Activated T-helper 17 cell treated with anti-CD3 and anti-CD28 coated beads, Interleukin-2, amount 50 U/mL, for 72 hours (primary cell): ENCODE measurements at places on chromosomes 12 and 14. TPM values are rescaled to one million over a fixed set of nuclear protein-coding genes. Genes with fewer than 3 reads are reported as not detected.

- peak; percentile 80 for ATAC-seq
Observed at GRCh38 chr12:15563663-15564062, 225.5 kb downstream of the EPS8 start.

DNA sequence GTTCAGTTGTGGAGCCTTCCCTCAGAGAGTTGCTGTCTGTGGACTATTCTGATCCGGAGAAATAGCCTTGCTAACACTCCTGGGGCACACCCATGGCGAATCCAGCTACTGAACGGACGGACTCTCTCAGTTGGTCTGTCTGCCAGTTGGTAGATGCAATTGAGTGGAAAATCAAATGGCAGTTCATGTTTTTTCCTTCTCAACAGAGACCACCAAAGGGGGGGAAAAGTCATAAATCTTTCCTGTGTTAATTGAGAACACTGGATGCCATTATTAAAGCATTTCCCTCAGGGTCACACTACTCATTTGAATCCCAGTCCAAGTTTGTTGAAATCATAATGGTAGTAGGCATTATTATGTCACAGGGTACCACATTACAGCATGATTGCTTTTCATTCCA lies 354.3 kb upstream of the FAR2 start:
- no peak for ATAC-seq

- no peak for ATAC-seq
Observed at GRCh38 chr12:20716037-20716436, 20.9 kb downstream of the SLCO1C1 start.

GRCh38 chr12:103272949-103273348 lies 222.8 kb downstream of the C12orf42 start:
- no peak for ATAC-seq

- no peak for ATAC-seq
Observed at GRCh38 chr12:71626768-71627167, 36.9 kb downstream of the ZFC3H1 start.

GRCh38 chr14:101189266-101189665 lies 285.7 kb upstream of the RTL1 start:
- ATAC-seq, result no peak

DNA sequence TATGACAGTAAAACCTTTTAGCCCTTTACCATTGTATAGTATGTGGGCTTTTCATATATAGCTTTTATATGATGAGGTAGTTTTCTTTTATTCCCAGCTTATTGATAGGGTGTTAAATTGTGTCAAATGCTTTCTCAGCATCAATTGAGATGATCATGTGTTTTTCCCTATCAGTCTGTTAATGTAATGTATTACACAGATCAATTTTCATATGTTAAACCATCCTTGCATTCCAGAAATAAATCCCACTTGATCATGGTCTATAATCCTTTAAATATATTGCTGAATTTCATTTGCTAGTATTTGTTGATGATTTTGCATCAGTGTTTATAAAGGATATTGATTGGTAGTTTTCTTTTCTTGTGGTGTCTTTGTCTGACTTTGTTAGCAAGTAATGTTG lies 603.9 kb downstream of the TRHDE start:
- no peak for ATAC-seq

GRCh38 chr12:56630180-56630632 lies at the start of gene BAZ2A:
Gene BAZ2A (minus strand): TSS chr12:56630326. CDS start chr12:56617530, 12,796 bp downstream.
- peak; percentile 66 for ATAC-seq

- no peak for ATAC-seq
Observed at GRCh38 chr12:46777587-46777986, 48.2 kb downstream of the SLC38A4 start.

- no peak for ATAC-seq
Observed at GRCh38 chr12:10623131-10623530, 9.7 kb upstream of the MAGOHB start.

GRCh38 chr12:114412307-114412706 lies 6.4 kb upstream of the TBX5 start:
- ATAC-seq, result no peak

DNA sequence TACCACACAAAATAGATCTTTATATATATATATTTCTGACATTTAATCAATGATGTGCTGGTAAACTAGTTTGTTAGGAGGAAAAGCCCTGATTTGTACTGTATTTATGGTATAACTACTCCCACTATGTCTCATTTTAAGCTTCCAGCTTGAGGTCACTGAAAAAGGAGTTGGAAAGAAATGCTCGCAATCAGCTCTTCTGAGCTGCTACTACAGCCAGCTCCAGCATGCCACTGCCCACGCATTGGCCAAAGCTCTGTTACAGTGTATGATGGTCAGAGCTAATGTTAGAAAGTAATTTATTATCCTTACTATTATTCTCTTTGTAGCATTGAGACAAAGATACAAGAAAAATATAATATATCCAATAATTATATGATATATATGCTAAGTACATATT lies 55.0 kb upstream of the PCED1B start:
- no peak for ATAC-seq

GRCh38 chr12:47744005-47744651 lies 14.6 kb downstream of the RAPGEF3 start:
- peak; percentile 45 for ATAC-seq

- peak; percentile 80 for ATAC-seq
Observed at GRCh38 chr12:100154474-100155247, 12.0 kb upstream of the BLTP3B start.

GRCh38 chr12:71312768-71313403 lies 126.7 kb upstream of the LGR5 start:
- ATAC-seq, result no peak

DNA sequence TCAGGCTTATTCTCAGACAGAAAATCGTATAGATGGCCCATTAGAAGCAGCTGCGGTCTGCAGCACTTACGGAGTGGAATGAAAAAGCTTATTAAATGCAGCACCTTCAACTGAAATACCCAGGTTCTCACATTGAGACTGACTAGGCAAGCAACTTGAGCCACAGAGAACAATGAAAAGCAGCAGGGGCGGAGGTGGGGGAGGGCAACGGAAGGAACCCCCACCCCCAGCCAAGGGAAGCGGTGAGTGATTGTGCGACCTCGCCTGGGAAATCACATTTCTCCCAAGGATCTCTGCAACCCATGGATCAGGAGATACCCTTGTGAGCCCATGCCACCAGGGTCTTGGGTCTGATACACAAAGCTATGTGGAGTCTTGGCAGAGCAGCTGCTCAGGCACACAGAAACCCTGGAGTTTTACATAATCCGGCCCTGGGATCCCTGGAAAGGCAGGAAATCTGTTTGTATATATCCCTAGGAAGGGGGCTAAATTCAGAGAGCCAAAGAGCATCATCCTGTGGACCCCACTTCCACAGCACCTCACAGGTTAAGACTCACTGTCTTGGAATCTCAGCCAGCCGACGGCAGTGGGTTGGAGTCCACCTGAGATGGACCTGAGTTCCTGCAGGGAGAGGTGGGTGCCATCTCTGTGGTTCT lies 38.1 kb downstream of the PZP start:
- no peak for ATAC-seq

DNA sequence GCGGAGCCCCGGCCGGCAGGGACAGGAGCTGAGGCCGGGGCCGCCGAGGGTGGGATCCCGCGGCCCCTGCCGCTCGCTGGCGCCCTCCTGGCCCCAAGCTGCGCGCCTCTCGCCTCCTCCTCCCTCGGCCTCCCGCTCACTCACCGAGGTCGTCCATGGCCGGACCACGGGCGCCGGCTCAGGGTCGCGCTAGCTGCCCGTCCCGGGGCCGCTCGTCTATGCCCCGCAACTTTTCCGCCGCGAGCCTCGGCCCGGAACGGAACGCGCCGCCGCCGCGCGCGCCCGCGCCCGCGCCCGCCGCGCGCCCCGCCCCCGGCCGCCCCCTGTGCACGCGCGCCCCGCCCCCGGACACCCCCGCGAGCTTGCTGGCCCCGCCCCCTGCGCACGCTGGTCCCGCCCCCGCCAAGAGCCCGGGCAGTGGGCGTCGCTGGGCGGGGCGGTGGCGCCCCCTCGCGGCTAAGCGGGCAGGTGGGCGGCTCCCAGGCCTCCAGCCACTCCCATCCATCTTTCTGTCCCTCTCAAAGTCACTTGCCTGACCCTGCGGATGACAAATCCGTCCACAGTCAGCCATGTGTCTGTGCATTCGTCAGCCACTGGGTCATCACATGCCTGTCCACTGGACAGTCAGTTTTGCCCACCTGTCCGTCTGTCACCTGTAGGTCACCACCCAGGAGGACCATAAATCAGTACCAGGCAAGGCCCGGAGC lies at the start of gene PXN:
TSS of gene PXN (minus strand) at position 258 of the 707 bp plus-strand sequence. CDS start at position 157, 101 bp downstream.
- ATAC-seq, result peak; percentile 84

- ATAC-seq, result no peak
Observed at GRCh38 chr12:65695113-65695865, 129.0 kb upstream of the HMGA2 start.

GRCh38 chr14:54683882-54684794 lies 117.2 kb downstream of the SAMD4A start:
- no peak for ATAC-seq

- ATAC-seq, result no peak
Observed at GRCh38 chr12:128318341-128318740, 51.4 kb downstream of the TMEM132C start.

- no peak for ATAC-seq
Observed at GRCh38 chr12:71299541-71300376, 139.8 kb upstream of the LGR5 start.

- peak; percentile 34 for ATAC-seq
Observed at GRCh38 chr14:54803396-54803795, 99.2 kb downstream of the GCH1 start.

- no peak for ATAC-seq
Observed at GRCh38 chr14:85040046-85040685, 489.8 kb upstream of the FLRT2 start.

DNA sequence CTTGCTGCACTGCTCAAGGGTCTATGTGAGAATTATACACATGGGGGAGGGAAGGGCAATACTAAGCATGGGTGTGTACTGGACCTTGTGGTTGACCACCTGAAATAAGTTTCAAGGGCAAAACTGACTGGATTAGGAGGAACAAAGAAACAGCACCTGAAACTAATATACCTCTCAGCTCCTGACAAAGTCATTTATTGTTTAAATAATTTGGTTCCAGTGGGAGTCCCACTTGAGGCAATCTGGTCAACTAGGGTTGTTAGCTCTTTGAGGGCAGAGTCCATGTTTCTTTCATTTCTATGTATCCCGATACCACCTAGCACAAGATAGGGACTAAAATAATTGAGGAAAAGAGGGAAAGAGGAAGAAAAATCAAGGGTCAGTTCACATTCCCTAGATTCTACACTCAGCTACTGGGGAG lies 45.5 kb downstream of the STXBP6 start:
- ATAC-seq, result no peak

DNA sequence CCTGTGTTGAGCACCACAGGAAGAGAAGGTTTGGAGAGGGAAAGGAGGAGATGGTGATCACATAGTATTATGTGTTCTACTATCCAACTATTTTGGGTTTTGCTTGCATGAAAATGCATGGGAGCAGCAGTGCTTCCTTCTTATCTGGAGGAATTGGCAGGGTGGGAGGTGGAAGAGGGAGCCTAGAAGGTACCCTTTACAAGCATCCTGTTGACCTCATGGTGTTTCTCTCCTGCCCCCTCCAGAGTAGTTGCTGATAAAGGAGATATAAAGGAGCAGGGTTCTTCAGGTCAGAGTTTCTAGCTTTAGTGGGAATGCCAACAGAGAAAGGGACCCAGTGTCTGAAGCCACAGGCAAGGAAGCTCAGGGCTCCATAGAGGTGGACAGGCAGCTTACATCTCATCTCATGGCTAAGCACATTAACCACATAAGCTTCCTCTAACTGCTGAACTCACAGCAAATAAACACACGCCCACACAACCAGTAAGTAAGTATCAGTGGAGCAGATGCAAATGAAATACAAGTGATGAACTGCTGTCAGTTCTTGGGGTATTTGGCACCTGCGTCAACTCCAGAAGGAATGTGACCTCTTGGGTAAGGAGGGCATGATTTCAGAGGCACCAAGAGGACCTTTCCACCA lies 174.2 kb upstream of the SLC38A2 start:
- peak; percentile 59 for ATAC-seq

Gene REP15
- 0.24 TPM for total RNA-seq

Gene TAS2R19
- total RNA-seq, result 3.9 TPM

Gene PLA2G1B
- total RNA-seq, result not detected

Gene SRP54
- total RNA-seq, result 90.7 TPM

Gene OTOGL
- total RNA-seq, result not detected

Gene ZNF664
- 35.6 TPM for total RNA-seq

Gene USP44
- total RNA-seq, result 0.93 TPM

Gene ACRBP
- 0.78 TPM for total RNA-seq

Gene DHH
- total RNA-seq, result 0.42 TPM

Gene P3H3
- 1.1 TPM for total RNA-seq

Gene SPPL3
- total RNA-seq, result 34.5 TPM

Gene COCH
- 0.58 TPM for total RNA-seq

Gene CCDC177
- total RNA-seq, result not detected

Gene CCDC196
- not detected for total RNA-seq

Gene SPATA7
- 1.9 TPM for total RNA-seq

Gene GPR132
- total RNA-seq, result 46.5 TPM
